Stomach (tissue), 19 donors: ENCODE measurements at places on chromosomes 12 and 14. TPM values are rescaled to one million over a fixed set of nuclear protein-coding genes. Genes with fewer than 3 reads are reported as not detected.

The LHX5 gene
- total RNA-seq, result 0.45 TPM

The KRT2 gene
- not detected for total RNA-seq

The TXNRD1 gene
- total RNA-seq, result 208 TPM

The FOXG1 gene
- total RNA-seq, result not detected

The CCDC63 gene
- total RNA-seq, result not detected

The CLEC4D gene
- total RNA-seq, result 1.8 TPM

- peaks cover 7% of the 10 kb centered on the region for H3K36me3 ChIP-seq
- peak overlapping the region; percentile 98 for H3K27ac ChIP-seq
- H3K4me1 ChIP-seq, result peaks cover 43% of the 10 kb centered on the region
- DNase-seq, result no peak
- H3K4me3 ChIP-seq, result peak overlapping the region; percentile 64
Observed at GRCh38 chr14:35121026-35121886, 534 bp downstream of the PPP2R3C start.

DNA sequence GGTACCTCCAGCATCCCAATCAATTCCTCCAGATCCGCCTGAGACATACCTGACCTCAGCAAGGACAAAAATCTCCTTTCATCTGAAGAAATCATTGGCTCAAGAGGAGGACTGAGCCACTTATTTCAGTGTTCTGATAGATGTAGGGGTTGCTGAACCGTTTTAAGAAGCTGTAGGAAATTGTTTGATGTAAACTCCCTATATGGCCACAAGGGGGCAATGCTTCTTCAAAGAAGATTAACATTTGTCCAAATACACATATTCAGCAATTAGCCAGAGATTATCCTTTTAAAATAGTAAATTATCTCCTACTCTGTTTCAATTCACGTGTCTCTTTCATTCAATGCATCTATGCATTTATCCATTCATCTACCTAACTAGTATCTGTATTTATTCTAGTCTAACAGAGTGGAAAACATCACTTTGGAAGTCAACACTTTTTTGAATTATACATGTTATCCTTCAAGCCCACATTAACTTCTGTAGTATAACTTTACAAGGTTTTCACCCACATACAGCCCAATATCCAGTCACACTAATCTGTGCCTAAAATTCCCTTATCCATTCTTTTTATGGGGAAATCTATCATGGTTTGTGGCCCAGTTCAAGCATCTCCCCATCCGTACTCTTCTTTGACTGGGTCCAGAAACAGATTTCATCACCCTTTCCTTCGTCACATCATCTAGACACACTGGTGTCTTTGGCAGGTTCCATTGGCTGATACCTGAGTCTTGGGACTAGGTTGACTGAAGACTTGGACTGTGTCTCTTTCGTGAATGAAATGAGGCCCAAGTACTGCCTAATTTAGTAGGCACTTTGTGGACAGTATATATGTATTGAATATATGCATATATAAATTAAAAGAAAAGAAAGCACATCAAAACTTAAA lies 411.0 kb upstream of the OR4E1 start:
- H3K36me3 ChIP-seq, result no peaks in the 10 kb centered on the region
- H3K4me3 ChIP-seq, result no peak overlapping the region
- H3K4me1 ChIP-seq, result no peaks in the 10 kb centered on the region
- no peak overlapping the region for H3K27ac ChIP-seq

GRCh38 chr14:83816761-83817160 lies 1713.2 kb upstream of the FLRT2 start:
- no peak overlapping the region for H3K4me3 ChIP-seq
- no peak overlapping the region for H3K27ac ChIP-seq
- peak; percentile 30 for DNase-seq
- no peaks in the 10 kb centered on the region for H3K36me3 ChIP-seq

DNA sequence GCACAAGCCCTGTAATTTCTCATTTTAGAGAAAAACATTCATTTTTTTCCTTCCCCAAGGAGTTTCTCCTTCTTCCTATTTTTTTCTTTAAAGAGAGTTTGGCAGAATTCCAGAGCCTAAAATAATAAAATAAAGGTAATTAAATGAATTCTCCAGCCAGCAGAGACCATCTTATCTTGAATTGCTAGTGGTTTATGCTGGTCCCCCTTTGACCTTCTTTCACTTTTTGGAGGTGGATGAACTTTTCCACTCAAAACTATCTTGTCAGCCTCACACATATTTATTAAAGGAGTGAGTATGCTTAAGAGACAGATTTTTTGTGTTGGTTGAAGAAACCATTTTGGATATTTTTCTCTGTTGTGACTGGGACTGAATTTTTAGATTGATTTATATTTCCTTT lies 47.6 kb downstream of the ADIPOR2 start:
- H3K36me3 ChIP-seq, result no peaks in the 10 kb centered on the region
- H3K27ac ChIP-seq, result no peak overlapping the region
- peak; percentile 13 for DNase-seq

DNA sequence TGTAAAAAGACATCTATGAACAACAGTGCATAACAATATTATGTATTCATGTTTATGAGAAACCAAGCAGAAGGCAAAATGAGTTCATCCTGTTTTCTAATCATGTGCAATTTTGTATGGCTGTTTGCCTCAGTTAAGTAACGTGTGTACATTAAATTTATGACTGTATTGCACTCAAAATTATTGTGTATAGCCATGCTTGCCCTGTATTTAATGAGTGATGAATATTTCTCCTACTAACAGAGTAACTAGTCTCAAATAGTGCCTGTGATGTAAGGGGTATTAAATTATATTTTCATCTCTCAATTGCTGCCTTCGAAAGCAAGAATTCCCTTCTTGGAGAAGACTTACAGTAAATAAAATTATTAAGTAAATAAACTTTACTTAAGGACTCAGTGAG lies 154.2 kb downstream of the NOVA1 start:
- no peak overlapping the region for H3K4me3 ChIP-seq
- no peak overlapping the region for H3K27ac ChIP-seq
- H3K4me1 ChIP-seq, result no peaks in the 10 kb centered on the region
- H3K36me3 ChIP-seq, result peaks cover 5% of the 10 kb centered on the region

GRCh38 chr14:105356927-105357326 lies 41.4 kb upstream of the TEX22 start:
- no peaks in the 10 kb centered on the region for H3K4me1 ChIP-seq
- H3K27ac ChIP-seq, result no peak overlapping the region
- peaks cover 55% of the 10 kb centered on the region for H3K36me3 ChIP-seq
- no peak for DNase-seq

DNA sequence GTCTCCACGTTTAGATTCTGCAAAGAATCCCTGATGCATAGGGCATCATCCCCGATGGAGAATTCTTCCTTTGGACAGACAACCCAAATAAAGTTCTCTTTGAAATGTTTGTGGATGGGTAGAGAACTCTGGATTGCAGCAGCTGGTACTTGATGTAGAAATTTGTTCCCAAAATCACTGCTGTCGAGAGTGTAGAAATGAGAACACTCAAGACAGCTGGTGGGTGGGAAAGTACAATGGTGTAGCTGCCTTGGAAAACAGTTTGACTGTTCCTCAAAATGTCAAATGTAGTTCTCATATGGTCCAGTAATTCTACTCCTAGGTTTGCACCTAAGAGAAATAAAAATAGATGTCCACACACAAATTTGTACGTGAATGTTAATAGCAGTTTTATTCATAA lies 671.5 kb upstream of the TMEM132C start:
- no peaks in the 10 kb centered on the region for H3K27me3 ChIP-seq
- no peak overlapping the region for H3K27ac ChIP-seq
- H3K36me3 ChIP-seq, result no peaks in the 10 kb centered on the region
- H3K4me3 ChIP-seq, result no peak overlapping the region

DNA sequence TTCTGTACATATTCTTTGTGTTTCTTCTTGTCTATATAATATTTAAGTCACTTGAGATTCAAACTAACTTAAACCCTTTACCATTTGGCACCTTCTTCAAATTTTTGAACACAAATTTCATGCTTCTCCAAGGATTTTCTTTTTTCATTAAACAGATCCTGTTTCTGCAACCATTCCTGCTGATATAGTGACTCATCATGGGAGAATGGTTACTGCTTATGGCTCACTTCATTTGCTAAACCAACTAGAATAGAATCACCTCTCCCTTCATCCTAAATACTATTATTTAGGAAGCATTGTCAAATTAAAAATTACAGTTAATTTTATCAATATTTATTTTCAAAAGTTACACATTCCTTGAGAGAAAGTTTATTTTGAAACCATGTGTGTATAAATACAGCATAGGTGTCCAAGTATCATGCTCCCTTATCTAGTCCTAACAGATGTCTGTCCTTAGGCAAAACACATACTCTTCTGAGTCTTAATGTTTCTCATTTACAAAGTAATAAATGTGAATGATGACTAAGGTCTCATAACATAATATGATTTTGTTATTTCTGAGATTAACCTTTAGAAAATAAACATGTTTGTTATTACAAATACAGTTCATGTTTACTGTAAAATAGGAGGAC lies 40.7 kb downstream of the PLCZ1 start:
- no peak overlapping the region for H3K4me3 ChIP-seq
- no peak for DNase-seq

DNA sequence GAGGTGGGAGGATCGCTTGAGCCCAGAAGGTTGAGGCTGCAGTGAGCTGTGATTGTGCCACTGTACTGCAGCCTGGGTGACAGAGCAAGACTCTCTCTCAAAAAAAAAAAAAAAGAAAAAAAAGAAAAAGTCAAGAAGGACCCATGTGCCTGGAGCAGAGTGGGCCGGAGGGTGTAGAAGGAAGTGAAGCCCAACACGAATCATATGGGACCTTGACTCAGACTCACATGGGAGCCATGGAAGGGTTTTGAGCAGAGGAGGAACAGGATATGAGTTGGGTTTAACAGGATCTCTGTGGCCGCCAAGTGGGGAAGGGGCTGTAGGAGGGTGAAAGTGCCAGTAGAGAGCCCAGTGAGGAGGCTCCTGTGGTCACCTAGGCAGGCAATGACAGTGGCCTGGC lies 165.4 kb downstream of the PHETA1 start:
- H3K27ac ChIP-seq, result no peak overlapping the region
- no peak for DNase-seq
- H3K4me1 ChIP-seq, result no peaks in the 10 kb centered on the region

DNA sequence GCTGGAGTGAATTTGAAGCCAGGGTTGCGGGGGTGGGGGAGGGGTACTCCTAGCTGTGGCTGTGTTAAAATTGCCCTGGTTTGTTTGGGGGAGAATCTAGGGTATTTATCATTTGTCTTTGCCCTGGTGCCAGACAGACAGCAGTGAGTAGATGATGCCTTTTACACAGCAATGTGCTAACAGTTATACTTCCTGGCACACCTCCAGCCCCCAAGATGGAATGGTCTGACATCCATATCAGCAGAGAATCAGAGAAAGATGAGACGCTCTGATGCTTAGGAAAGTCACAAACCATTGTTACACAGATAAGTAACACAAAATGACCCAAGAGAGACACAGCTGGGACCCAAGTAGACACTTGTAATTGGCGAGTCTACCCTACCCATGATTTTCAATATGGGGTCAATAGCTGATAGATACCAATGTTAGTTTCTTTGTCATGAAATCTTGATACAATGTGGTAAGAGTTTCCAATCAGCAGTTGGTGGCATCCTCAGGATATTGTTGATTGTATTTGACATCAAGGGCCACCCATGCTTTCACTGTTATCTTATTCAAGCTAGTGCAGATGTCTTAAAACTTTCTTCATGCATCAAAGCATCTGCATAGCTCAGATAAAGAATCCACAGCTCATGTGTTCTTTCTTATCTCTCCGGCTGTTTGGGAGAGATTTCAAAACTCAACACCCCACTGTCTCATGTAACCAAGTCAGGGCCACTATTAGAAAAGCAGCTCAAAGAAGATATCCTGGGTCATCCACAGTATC lies 2.6 kb upstream of the PRKAB1 start:
- DNase-seq, result no peak
- no peak overlapping the region for H3K27ac ChIP-seq
- H3K4me3 ChIP-seq, result no peak overlapping the region
- no peaks in the 10 kb centered on the region for H3K36me3 ChIP-seq
- H3K4me1 ChIP-seq, result peaks cover 39% of the 10 kb centered on the region

DNA sequence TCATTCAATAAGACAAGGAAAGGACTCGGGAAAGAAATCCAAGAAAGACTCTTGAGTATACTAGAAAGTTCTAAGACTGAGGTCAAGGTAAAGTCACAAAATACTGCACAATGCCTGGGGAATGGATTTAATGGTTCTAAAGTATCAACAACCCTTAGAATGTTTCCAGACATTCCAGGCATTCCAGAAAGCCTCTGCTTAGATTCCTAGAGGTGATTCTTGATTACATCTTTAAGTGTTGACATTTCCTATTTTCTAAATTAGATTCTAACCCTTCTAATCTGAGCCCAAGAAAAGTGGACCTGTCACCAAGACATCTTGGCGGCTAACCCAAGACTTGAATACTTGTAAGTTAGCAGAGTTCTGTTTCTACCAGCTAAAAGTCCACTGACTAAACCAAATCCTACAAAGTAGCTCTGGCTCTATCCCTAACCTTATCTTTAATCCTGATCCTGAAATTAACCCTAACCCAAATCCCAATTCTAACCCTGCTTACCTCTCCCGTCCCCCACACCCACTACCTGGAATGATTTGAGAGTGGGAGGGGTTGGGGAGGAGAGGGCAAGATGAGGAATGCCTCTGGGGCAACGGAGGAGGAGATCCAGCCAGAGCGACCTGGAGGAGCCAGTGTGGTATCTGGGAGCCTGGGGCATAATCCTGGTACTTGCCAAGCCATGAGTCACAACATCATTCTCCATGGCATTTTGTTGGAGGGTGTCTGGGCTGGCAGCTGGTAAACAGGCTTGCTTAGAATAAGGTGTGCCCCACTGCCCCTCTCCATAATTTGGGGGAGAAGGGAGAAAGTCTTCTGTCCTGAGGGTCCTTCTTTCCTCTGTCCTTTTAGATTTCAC lies 93.4 kb upstream of the HOXC13 start:
- no peaks in the 10 kb centered on the region for H3K4me1 ChIP-seq
- no peaks in the 10 kb centered on the region for H3K36me3 ChIP-seq
- H3K27ac ChIP-seq, result no peak overlapping the region
- no peak overlapping the region for H3K4me3 ChIP-seq

DNA sequence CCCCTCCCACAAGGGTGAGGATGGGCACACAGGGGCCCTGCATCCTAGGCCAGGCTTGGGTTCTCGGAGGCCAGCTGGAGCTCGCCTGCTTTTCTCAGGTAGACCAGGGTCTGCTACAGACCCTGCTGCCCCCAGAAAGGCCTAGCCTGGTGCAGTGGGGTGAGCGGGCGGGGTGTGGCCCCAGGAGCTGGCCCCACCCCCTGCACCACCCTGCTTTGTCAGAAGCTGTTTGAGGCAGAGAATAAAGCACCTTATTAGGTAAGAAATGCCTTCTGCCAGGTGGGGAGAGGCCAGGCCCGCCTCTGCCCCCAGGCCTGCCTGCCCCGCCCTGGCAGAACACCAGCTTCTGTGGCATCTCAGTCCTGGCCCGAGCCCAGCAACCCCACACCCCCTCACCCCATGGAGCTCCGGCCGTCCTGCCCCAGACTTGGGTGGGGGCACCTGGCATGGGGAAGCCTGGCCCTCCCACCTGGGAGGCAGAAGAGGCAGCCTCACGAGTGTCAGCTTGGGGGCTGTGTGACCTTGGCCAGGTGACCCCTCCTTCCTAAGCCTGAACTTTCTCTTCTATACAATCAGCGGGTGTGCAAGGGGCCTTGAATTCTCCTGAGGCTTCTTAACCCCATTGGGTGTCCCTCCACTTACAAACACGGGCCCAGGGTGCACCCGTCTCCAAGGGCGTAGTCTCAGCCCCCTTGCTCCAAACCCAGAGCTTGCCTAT lies 43.2 kb downstream of the KRT80 start:
- no peak overlapping the region for H3K4me3 ChIP-seq
- H3K27ac ChIP-seq, result peak overlapping the region; percentile 88
- H3K27me3 ChIP-seq, result peaks cover 12% of the 10 kb centered on the region
- H3K36me3 ChIP-seq, result no peaks in the 10 kb centered on the region
- H3K4me1 ChIP-seq, result peaks cover 73% of the 10 kb centered on the region
- peak; percentile 86 for DNase-seq

- no peaks in the 10 kb centered on the region for H3K4me1 ChIP-seq
- H3K27me3 ChIP-seq, result no peaks in the 10 kb centered on the region
- H3K4me3 ChIP-seq, result no peak overlapping the region
- no peak for DNase-seq
Observed at GRCh38 chr14:31541702-31542101, 19.5 kb upstream of the NUBPL start.
